Stimulated activated naive CD8-positive, alpha-beta T cell treated with anti-CD3 and anti-CD28 coated beads, Interleukin-15, Interleukin-2, amounts not matched to agents 100 U/mL and 50 U/mL, for 24 hours (primary cell): ENCODE measurements at places on chromosomes 6 and 20.

GRCh38 chr6:33935439-33936080, 131.8 kb upstream of the MLN start:
- DNase-seq = no peak

- peak; percentile 79 for DNase-seq
These were observed 89.1 kb downstream of the PREX1 start for GRCh38 chr20:48738399-48739304.

DNA sequence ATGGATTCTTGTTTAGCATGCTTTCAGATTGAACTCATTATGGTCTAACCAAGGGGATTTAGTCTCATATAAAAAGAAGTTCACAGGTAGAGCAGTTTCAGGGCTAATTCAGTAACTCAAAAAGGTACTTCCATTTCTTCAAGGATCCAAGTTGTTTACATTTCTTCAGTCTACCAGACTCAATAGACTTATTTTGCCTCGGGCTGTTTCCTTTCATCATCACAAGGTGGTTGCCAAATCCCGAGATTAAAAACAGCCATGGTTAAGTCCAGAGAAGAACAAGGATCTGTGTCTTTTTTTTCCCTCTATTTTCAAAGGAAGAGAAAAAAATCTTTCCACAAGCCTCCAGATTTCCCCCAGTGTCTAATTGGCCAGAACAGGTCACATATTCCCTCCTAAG, 69.8 kb upstream of the SNX9 start:
- no peak for DNase-seq

DNA sequence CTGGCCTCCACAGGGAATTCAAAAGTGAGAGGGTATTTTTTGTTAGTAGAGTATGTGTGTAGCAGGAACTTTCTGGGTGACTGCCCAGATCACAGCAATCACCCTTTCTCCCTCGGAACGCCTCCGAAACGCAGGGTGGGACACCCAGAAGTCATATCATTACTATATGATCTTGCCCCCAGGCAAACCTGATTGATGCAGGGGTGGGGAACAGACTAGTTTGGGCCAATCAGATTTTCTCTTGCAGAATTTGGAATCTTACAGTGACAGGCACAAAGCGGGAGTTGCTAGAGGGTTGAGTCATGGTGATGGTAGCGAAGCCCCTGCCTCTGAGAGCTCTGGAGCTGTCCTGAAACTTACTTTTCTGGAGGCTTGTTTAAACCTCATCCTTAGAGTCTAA, 16.5 kb upstream of the RPN2 start:
- DNase-seq = no peak

DNA sequence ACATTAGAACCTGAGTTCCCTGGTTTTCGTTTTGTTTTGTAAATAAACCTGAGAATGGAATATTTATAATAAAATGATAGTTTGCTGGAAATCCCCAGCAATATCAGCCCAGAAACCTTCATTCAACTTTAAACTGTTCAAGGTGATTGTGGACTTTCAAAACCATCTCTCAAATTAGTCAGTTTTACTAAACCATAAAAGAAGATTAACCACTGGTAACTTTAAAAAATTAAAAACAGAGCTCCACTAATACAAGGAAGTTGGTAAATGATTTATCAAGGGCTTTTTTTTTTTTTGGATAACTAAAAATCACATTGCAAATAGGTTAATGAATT, 10.0 kb downstream of the MBOAT1 start:
- no peak for DNase-seq

DNA sequence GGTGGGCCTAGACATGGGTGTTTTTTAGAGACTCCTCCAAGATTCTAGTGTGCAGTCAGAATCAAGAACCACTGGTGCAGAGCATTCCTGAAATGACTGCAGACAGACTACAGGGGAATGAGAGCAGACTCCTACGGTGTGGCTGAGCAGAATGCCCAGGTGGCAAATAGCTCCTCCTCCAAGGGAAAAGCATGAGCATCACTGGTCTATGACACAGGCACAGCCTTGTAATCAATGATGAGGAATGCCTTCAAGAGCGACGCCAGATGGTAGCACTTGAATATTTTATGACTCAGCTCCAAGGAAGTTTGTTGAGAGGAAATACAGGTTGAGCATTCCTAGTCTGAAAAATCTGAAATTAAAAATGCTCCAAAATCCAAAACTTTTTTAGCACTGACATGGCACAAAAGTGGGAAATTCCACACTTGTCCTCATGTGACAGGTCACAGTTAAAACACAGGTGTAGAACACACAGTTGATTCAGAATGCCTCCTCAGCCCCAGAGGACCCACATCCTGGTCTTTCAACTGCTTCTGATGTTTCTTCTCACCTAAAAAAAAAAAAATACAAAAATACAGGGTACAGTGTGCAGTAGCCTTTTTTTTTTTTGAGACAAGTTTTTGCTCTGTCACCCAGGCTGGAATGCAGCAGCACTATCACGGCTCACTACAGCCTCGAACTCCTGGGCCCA, 10.6 kb upstream of the FAM8A1 start:
- no peak for DNase-seq

GRCh38 chr6:169454204-169454871, 200.7 kb upstream of the THBS2 start:
- no peak for DNase-seq

GRCh38 chr6:79094938-79095337, 16.9 kb upstream of the PHIP start:
- DNase-seq = no peak

DNA sequence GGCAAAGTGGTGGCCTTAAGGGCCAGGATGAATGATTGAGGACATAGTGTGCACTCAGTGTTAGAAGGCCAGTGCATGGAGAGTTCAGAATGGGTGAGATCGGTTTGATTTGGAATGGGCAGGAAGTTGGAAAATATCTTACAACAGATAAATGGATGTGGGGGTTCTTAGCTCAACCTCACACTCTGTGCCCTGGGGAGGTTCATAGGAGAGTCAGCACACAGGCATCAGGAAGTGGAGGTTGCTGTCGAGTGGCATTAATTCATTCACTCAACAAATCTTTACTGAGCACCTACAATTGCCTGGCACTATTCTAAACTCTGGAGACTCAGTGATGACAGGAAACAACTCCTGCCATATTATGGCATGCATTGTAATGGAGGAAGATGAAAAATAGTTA, 313.7 kb upstream of the SUPT3H start:
- no peak for DNase-seq

GRCh38 chr20:35387334-35387733, 24.4 kb downstream of the UQCC1 start:
- DNase-seq = no peak

DNA sequence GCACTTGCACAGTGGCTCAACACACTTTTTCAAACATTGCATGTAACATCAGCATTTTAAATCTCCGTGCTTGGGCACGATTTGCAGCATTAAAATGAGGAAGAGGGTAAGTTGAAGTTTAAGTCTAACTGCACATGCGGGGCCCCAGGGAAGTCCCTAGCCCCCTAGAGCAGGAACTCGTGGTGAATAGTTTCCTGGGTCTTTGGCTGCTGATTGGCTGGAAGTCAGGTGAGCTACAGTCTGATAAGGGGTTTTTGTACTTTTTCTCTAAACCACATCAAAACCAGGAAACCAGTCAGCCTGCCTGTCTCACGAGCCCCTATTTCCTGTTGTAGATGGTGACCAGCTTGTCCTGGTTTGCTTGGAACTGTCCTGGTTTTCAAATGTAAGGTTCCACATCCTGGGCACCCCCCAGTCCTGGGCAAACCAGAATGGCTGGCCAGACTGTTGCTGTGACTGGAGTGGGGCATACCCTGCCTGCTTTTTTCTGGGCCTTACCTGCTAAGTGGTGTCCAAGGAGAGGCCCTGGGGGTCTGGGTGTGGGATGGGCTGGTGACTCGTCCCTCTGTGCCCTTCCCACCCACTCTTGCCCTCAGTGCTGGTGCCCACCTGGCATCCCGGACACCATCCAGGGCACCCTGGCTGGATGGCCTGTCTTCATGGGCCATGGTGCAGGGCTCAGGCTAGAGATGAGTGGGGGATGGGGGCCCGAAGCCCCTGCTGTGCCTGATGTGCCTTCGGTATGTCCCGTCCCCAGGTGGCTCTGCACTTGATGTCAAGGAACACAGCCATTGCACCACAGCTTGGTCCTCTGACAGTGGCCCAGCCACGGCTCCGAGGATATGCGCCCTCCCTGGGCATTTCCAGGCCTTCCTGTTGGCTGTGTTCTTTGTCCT, 31.8 kb downstream of the SUN5 start:
- DNase-seq = peak; percentile 80

- no peak for DNase-seq
These were observed 11.8 kb downstream of the ZBTB24 start for GRCh38 chr6:109471105-109471810.

DNA sequence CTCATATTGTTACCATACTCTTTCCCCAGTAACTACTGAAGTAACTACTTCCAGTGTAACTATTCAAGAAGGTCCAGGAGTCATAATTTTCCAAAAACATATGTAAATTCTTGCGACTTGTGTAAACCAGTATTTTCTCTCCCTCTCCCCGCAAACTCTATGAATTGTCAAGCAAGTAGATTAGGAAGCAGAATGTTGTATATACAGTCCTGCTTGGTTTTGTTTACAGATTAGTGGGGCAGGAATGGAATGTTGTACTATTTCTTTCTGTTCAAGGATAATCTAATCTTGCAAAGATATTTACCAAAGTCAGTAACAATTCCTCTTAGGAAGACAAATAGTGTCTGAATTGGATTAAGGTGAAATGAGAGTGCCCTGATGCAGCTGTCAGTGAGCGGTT, 234.9 kb upstream of the PLN start:
- no peak for DNase-seq

DNA sequence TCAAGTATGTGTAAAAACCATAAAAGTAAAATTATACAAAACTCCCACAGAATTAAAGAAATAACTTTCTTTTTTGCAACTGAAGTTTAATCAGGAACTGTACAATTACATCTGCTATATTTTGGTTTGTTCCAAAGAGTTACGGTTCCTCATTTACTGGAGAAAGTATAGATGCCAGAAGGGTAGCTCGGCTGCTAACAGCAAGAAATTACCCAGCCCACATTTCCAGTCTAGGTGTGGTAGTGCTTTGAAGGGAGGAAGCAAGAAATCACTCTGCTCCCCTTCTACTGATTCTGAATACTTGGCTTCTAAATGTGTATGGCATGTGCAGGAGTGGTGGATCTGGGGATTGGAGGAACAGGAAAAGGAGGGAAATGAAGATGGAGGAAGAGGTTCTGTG, 441.3 kb downstream of the CDC5L start:
- no peak for DNase-seq

DNA sequence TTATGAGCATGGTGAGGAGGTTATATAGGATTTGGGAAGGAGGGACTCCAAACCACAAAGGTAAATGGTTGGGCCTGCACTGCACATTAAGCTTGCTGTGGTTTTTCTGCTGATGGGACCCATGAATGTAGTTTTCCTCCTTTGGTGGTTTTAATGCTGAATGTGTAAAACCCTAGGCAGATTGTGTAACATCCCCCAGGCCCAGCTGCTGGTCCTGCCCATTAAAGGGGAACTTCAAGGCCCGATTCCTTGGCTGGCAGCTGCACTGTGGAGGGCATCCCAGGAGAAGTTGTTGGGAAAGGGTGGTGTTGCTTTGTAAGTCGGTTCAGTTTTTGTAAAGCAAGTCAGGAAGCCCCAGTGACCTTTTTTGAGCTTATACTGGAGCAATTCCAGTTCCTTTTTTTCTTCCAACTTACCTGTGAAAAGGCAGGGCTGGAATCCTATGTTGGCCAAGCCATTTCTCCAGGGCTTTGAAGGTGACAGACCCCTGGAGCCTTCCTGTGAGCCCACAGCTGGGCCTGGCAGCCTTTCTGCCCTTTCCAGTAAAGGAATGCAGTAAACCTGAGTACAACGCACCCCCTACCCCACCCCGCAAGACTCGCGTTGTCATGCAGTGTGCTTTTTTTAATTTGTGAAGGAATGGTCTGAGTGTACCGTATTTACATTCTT, 43.1 kb upstream of the NAA20 start:
- no peak for DNase-seq

DNA sequence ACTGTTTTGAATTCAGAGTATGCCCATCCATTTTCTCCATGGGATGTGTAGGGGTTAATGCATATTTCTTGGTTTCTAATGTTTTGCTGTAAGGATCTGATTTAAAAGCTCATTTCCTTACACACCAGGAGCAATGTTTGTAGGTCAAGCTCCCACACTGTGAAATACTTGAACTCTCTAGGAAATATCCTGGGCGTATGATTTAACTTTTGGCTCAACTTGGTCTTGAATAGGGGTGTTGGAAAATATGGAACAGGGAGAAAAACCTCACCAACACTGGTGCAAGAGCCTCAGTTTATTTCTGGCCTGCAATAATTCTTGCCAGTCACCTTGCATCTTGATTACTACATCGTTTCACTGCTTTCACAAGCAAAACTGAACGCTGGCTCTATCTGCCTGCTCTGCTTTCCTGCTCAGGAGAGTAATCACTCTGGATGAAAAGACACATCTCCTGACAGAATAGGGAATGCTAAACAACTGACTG, 25.1 kb upstream of the RFPL4B start:
- DNase-seq = no peak

DNA sequence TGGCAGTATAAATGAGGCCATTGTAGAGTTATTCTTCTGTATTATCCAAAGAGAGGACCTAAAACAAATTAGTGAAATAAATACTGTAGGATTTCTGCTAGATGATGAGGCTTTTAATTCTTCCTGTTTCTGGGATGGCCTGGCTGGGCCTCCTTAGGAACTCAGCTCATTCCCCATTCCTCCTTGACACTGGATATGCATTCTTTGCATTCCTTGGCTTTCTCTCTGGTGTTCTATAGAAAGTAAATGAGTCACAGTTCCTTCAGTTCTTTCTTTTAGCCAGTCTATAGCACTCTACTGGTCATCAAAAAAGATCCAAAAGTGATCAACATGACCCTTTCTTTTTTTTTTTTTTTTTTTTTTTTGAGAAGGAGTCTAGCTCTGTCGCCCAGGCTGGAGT, 8.6 kb downstream of the OR10C1 start:
- DNase-seq = no peak

DNA sequence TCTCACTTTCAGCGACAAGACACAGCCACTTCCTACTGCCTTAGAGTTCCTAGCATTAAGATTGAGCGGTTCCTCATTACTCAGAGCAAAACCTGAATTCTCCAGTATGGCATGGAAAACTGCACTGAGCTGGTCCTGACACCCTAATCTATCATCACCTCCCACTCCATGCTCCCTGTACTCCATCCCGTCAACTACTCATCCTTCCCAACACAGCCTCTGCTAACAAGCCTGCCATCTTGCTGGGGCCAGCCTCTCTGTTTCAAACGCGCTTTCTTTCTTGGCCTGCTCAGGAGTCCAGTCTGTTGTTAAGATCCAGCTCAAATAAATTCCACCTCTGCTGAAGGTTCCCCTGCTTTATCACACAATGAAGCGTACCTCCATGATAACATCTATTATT, 12.0 kb downstream of the PRKN start:
- no peak for DNase-seq

- DNase-seq = no peak
These were observed 86.5 kb downstream of the BANF2 start for GRCh38 chr20:17786221-17786718.

- DNase-seq = no peak
These were observed 30.2 kb downstream of the C20orf173 start for GRCh38 chr20:35499271-35499670.

GRCh38 chr6:30720738-30721197, 616 bp downstream of the TUBB start:
- DNase-seq = peak; percentile 77
